ENCODE measurements at places on chromosomes 2 and 18.

GRCh38 chr2:31337197-31337596 lies 77.3 kb downstream of the XDH start:
- DNase-seq = no peak

- DNase-seq = no peak
Observed at GRCh38 chr18:55240978-55241377, 281.7 kb upstream of the CCDC68 start.

- peak; percentile 97 for DNase-seq
Observed at GRCh38 chr2:135531231-135532197, at the start of gene R3HDM1. Gene R3HDM1, plus strand, starts transcription at chr2:135531484. Its CDS starts 73,362 bp downstream, at chr2:135604846.

DNA sequence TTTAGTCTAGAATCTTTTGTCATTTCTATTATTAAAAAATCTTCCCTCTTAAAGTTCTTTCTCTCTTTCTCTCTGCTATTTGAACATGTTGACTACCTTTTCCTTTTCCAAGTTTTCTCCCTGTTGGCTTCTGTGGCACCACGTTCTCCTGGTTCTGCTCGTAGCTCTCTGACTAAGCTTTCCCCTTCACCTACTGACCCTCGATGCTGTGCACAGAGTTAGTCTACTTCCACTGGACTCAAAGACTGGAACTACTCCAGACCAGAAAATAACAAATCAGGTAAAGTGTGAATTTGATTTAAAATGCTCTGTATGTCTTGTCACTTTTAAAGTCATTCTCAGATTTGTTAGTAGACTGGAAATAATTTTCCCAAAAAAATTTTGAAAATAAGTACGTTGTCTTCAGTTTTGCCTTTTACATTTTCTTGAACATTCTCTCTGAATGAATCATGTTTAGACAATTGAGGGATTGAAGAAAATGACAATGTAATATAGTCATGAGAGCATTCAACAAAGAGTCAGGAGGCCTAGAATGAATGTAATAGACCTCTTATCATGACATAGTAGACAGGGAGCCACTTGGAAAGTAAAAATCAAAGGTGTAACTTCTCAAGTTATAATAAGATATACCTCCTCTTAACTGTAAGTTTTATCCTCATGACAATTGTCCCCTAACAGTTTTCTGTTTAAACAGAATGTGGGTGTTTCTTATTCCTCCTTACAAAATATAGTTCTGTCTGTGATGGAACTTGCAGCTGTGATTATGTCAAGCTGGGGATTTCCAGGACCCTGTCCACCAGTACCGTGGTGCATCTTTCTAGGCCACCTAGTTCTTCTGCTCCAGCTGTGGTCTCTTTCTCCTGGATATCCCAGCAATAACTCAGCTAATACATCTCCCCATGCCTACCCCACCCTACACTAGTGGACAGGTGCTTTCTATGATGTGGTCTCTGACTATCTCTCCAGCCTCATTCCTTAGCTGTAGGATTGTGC lies 25.5 kb downstream of the ITPRID2 start:
- no peak for DNase-seq

GRCh38 chr2:102410952-102411351 lies 12.0 kb upstream of the IL18RAP start:
- no peak for DNase-seq

DNA sequence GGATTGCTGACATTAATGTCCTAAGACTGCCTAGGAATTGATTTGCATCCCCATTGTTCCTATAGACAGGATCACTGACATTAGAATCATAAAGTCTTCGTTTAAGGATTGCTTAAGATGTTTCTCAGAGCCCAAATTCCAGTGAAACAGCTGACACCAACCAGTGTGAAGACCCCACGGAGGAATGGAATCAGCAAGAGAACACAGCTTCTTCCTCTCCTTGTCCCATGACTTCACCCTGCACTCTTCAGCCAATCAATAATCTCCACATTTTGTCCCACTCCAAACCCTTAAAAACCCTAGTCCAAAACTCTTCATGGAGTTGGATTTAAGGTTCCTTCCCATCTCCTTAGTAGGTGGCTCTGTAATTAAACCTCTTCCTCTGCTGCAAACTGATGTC lies 157.0 kb upstream of the NDUFV2 start:
- DNase-seq = no peak

DNA sequence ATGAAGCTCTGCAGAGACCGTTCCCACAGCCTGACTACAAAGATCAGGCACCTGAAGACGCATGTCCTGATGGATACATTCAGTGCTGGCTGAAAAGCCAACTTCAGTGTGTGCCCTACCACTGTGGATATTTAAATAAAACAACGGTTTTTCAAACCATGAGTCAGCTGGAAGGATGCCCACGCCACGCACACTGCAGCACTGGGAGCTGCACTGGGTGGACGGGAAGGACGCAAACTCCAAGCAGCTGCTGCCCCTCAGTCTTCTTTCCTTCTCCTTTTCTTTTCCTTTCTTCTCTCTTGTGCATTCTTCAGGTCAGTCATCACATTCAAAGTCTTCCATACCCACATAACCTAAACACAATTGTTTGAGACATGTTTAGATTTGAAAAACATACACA lies 7.9 kb downstream of the TMEM18 start:
- no peak for DNase-seq

DNA sequence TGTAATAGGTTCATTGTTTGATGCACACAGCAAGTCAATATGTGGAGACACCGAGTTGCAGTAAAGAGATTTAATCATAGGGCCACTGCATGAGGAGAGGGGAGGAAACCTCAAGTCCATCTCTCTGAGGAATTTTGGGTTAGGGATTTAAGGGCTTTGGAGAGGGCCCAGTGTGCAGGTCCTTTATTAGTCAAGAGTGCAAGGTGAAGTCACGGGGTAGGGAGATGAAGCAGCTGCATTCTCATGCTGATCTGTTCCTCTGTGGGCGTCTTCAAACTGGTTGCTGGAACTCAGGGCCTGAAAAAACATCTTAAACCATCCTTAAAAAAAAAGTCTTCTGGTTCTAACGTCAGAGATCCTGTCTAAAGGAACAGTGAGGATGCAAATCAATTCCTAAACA lies 131.6 kb downstream of the NXPH2 start:
- DNase-seq = no peak

DNA sequence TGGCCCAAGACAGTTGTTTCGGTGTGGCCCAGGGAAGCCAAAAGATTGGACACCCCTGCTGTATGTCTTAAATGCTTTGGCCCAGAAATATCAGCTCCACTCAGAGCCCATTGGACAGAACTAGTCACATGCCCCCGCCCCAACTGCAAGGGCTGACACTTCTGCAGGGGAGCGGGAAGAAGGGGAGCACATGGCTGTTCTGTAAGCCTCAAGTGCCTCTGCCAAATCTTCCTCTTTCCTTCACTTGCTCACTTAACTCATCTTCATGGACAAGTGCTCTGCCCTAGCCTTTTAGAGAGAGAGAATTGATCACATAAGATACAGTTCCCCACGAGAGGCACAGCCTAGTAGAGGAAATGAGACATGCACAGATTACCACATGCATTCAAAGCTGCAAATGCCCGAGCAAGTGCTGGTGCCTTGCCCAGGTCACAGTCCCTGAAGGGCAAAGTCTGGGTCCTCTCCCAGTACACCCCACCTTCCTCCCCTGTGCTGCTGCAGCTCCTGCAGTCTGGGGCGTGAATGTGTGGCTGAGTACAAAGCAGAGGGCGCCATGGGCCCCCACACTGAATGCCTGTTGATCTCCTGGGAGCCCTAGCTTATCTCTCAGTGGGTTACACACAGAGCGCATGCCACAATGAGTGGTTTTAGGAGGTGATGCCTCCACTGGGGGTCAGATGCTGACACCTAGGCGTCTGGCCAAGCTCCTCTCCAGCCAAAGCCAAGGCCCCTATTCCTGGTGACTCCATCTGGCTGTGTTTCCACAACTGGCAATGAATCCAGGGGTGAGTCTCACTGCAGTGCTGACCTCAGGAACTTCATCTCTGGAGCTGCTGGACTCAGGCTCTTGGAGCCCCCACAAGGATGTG lies 135.3 kb downstream of the CTIF start:
- DNase-seq = no peak

DNA sequence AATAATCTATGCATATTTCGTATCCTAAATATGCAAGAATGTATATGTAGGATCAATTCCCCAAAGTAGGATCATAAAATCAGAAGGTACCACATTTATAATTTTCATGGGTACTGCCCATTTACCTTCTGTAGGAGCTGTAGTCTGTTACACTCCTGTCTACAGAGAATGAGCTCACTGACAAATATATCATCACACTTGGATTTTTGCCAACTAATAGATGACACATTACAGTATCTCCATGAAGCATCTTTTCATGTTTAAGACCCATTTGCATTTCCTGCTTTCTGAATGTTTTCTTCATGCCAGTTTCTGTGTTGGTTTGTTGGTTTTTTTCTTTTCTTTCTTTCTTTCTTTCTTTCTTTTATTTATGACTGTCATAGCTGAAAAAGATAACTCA lies 70.9 kb upstream of the EML6 start:
- DNase-seq = no peak

DNA sequence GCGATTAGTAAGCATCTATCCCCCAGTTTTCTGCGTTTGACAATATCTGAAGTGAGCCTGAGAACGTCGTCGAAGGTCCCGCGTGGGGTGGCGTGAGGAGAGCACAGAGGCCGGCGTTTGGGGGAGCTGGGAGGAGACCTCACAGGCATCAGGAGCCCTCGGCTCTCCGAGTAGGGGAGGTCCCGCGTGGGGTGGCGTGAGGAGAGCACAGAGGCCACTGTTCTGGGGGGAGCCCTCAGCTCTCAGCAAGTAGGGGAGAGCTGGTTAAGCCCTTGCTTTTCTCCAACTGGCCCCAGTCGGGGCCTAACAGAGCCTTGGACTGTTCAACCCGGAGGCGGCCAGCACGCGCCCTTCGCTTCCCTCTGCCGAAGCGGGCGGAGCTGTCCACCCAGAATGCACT lies 134.3 kb downstream of the NFATC1 start:
- no peak for DNase-seq

Measured in effector memory CD8-positive, alpha-beta T cell (primary cell).